ENCODE measurements at places on chromosomes 4 and X. TPM values are rescaled to one million over a fixed set of nuclear protein-coding genes. Genes with fewer than 3 reads are reported as not detected.

GRCh38 chr4:112007391-112007790 is 137.9 kb upstream of the FAM241A start:
- no peaks in the 10 kb centered on the region for H3K36me3 ChIP-seq
- DNase-seq, result no peak
- no peak overlapping the region for H3K4me3 ChIP-seq
- peaks cover 16% of the 10 kb centered on the region for H3K4me1 ChIP-seq
- no peaks in the 10 kb centered on the region for H3K27me3 ChIP-seq
- H3K27ac ChIP-seq, result no peak overlapping the region

DNA sequence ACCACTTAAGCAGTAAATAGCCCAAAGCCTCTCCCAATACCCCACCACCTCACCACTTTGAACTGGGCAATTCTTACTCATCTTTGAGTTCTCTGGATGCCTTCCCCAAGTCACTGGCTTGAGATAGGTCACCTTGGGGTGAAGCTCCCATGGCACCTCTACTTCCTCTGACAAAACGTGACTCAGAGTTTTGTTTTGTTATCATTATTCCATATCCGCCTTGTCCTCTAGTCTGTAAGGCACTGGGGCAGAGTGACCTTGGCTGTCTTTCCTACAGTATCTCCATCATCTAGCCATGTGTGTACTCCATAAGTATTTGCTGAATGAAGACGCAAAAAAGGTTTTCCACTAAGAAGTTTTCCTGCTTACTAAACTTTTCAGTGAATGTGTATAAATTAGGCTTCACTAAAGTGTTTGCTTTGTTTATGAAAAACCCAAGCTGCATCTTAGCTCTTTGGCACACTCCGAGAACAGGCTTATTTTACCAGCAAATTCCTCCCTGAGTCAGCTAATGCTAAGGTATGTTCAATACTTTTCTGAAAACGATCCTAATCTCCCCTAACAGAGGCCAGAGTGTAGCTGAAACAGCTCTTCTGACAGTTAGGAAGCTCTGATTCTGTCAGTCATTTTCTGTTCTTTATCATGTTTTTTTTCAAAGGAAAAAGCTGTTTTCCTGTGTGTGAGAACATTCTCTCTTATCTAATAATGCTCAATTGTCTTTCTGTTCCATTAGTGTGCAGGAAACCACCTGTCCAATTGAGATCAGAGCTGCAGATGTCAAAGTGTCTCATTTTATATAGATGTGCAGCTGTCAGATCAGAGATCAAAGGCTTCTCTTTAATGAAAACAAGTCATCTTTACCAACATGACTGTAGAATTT is 30.2 kb upstream of the TSPAN5 start:
- H3K4me1 ChIP-seq, result no peaks in the 10 kb centered on the region
- DNase-seq, result peak; percentile 9
- no peak overlapping the region for H3K4me3 ChIP-seq
- no peak overlapping the region for H3K27ac ChIP-seq
- no peaks in the 10 kb centered on the region for H3K36me3 ChIP-seq

DNA sequence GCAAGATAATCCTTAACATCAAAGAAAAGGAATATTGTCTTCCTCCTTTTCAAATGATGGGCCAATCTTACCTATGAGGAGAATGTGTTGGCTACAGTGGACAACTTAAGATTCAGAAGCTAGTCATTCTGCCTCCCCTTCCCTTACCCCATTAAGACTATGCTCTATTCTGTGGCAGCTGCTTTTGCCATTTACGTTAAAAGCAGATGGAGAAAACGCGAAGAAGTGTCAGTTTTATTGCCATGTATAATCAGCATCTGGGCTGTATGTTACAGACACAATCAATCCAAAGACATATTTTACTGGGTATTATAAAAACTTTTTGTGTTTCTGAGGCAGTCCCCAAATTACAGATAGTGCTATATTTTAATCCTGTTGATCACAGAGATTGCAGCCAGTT is 196.1 kb upstream of the PACRGL start:
- H3K27ac ChIP-seq, result no peak overlapping the region
- no peaks in the 10 kb centered on the region for H3K36me3 ChIP-seq
- no peaks in the 10 kb centered on the region for H3K4me1 ChIP-seq
- H3K4me3 ChIP-seq, result no peak overlapping the region

GRCh38 chrX:153829799-153830639 is at the start of gene PDZD4:
TSS of gene PDZD4 (minus strand) at chrX:153830544. CDS start at chrX:153830298, 246 bp downstream.
- peak; percentile 52 for DNase-seq
- H3K27ac ChIP-seq, result no peak within 1 kb of the TSS

GRCh38 chrX:54178100-54178940 is 4.7 kb downstream of the FAM120C start:
- H3K36me3 ChIP-seq, result no peaks in the 10 kb centered on the region
- no peak overlapping the region for H3K27ac ChIP-seq
- DNase-seq, result no peak
- H3K27me3 ChIP-seq, result no peaks in the 10 kb centered on the region

DNA sequence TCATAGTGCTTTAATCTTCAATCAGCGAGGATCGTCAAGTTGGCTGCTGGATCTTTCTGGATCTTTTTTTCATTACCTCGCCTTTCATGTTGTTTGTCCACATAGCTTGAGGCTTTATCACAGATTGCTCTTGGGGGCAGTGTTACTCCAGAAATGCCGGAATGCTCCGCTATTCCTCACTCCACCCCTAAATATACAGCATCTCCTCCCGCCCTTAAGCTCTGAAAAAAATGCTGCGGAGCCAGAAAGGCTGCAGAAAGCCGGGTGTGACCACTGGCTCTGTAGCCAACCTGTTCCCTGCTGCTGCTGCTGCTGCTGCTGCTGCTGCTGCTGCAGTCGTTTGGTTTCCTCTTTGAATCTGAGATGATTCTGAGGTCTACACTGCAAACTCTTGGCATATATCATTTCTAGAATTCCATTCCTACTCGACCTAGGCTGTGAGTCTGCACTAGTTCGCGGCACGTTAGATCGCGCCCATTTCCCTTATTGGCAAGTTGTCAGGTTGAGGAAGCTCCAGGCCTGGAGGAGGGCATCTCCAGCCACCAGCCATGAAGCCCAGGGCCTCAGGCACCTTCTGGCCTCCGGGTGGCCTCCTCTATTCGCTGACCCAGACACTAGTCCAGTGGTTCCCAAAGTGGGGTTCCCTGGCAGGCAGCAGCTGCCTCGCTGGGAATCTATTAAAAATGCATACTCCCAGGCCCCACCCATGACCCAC is 34.2 kb downstream of the WDR13 start:
- H3K4me1 ChIP-seq, result no peaks in the 10 kb centered on the region
- no peaks in the 10 kb centered on the region for H3K27me3 ChIP-seq
- H3K36me3 ChIP-seq, result no peaks in the 10 kb centered on the region
- DNase-seq, result peak; percentile 91
- H3K4me3 ChIP-seq, result no peak overlapping the region

DNA sequence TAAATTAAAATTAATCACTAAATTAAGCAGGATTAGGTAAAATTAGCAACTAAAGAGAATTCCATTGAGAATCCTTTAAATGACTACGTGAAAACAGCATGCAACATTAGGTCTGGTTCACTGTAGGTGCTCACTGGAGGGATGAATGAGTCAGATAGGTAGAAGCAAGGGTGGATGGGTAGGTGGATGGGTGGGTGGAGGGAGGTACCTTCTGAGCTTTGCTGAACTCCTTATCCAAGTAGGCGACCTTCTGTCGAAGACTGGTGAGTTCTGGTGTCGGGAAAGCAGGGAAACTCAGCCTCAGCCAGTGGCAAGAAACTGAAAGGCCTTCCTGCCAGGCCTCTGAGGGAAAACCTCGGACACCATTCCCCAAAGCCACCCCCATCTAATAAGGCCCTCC is 3.0 kb downstream of the GRIPAP1 start:
- no peak for DNase-seq
- H3K4me3 ChIP-seq, result no peak overlapping the region
- no peaks in the 10 kb centered on the region for H3K27me3 ChIP-seq
- H3K27ac ChIP-seq, result no peak overlapping the region

DNA sequence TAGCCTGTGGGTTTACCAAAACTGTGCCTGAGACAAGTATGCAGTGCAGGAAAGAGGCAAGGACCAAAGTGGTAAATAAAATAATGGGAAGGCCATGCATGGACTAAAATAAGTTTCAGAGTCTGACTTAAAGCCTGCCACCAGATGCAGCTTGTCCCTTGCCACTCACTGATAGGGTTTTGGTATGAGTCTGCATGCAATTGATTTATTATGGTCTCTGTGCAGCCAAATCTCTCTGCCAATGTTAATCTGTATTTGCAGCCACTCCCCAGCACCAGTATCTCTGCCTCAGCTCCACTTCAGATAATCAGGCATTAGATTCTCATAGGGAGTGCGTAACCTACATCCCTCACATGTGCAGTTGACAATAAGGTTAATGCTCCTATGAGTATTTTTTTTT is 5.5 kb upstream of the FGF2 start:
- peaks cover 11% of the 10 kb centered on the region for H3K4me1 ChIP-seq
- H3K4me3 ChIP-seq, result no peak overlapping the region

The EDA gene
- total RNA-seq, result 6.8 TPM

The GPRASP1 gene
- 7.0 TPM for total RNA-seq

The CXorf65 gene
- total RNA-seq, result not detected

The HS6ST2 gene
- 36.8 TPM for total RNA-seq

The AFP gene
- 0.62 TPM for total RNA-seq

The FGG gene
- total RNA-seq, result not detected

The TLR3 gene
- 0.62 TPM for total RNA-seq

The ARHGAP36 gene
- total RNA-seq, result 0.22 TPM
